Activated CD8-positive, alpha-beta T cell treated with anti-CD3 and anti-CD28 coated beads, Interleukin-2, amount 10 ng/mL, durations not matched to agents 7 days and 5 days (primary cell): ENCODE measurements at places on chromosomes 2 and 18. TPM values are rescaled to one million over a fixed set of nuclear protein-coding genes. Genes with fewer than 3 reads are reported as not detected.

The CAVIN2 gene
- total RNA-seq = not detected

DNA sequence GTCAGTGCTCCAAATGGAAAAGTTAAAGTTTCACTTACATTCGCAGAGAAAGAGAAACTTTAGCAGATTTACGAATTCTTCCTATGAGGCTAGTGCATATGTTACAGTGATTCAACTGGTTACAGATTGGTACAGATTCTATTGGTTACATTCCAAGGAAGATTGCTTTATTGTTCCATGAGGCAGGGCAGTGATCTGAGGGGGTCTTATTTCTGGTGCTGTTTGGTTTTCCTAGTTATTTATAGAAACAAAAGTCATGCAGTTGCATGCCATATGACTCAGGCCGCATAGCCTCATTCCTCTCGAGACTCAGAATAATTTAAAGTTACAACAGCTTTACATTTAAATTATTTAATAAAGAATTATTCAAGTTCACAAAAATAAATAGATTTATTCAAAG lies 385.4 kb upstream of the SYT4 start:
- no peak for DNase-seq

DNA sequence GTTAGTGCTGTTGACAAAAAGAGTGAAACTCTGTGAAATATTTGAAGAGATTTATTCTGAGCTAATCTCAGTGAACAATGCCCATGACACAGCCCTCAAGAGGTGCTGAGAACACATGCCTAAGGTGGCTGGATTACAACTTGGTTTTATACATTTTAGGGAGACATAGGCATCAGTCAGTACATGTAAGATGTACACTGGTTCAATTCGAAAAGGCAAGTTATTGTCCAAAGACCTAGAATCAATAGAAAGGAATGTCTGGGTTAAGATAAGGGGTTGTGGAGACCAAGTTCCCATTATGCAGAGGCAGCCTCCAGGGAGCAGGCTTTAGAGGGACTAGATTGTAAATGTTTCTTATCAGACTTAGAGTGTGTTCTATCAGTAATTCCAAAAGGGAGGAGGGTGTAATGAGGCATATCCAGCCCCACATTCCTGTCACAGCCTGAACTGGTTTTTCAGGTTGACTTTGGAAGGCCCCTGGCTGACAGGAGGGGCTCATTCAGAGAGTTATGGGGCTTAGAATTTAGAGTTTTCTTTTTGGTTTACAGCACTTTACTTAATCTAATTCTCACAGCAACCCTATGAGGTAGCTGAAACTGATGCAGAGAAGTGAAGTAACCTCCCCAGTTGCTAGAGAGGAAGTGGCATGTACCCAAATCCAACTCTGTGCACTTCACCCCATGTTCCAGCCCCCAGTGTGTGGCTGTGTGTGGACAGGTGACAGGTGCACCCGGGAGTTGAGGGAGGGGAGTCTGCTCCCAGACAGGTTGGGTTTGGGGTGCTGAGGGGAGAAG lies 28.3 kb upstream of the ASAP2 start:
- no peak for DNase-seq

DNA sequence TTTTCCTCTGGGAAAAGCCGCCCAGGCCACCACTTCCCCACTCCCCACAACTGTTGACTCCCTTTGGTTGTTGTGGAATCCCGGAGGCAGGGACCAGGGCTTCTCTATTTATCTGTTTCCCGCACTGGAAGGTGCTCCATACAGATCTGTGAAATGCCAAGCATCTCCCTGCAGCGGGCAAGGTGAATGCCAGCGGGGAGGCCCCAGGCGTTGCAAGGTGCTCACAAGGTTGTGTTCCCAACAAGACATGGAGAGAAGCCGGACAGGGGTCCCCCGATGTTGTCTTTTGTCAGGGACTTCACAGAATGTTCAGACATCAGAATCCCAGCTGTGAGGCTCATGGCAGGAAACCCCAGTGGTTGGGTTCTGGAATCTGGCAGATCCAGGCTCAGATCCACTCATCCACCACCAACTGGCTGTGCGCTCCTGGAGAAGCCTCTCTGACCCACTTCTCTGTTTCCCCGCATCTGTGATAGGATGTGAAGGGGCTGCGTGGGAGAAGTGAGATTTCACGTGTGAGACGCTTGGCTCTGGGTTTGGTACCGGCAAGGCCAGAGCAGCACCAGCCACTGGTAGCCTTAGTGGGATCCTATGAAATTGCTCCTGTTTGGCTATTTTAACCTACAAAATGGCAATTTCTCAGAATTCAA lies 8.6 kb upstream of the NEU2 start:
- no peak for DNase-seq

GRCh38 chr18:74856434-74856833 lies 258.8 kb downstream of the ZNF407 start:
- no peak for DNase-seq
